ENCODE measurements at places on chromosomes 5 and 9.

- DNase-seq = no peak
Measured at GRCh38 chr9:137069508-137070091, 757 bp downstream of the SAPCD2 start.

DNA sequence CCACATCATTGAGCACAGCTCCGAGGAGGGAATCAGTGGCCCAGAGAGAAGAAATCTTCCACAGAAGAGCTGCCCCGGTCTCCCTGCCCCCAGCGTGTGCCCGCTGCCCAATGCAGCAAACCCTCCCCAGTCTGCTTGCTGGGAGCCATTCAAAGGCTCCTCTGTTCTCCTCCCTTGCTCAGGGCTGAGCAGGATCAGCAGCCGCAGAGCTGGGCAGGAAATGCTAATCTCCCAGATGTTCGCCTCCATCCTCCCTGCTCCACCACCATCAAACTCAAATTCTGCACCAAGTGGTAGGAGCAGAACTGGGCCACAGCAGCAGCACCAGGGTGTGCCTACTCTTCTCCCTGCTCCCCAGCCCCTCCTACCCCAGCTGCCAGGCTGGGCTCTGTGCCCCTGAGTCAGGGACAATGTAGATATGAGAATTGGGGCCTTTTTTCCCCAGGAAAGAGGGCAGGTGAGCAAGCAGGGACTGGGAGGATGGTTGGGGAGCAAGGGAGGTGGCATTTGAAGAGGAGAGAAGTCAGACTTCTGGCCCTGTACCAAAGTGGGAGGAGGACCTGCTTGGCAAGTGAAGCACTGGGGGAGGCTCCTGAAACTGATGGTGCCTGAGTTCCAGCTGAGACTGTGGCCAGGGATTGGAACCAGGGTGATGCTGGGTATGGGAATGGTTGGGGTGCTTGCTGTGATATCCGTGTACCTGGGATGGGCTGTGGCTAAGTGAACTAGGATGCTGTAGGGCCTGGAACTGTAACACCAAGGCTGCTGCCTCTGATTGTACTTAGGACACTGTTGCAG, 1.9 kb upstream of the PCDH1 start:
- DNase-seq = no peak

DNA sequence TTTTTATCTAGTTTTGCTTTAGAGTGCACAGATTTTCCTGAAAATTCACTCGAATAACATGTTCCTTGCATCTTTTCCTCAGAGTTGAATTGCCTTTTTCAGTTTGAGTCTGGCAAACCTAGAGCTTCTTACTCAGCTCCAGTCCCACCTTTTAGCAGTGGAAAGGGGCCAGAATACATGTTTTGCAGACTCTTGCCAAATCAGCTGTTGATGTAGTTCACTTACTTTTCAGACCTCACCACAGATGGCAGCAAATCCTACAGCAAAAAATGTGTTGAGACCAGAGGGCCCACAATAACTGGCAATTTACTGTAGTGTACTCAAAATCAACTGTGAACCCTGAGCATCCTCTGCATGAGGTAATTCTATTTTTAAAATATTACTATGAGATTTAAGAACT, 545.2 kb upstream of the ACO1 start:
- DNase-seq = no peak

- no peak for DNase-seq
Measured at GRCh38 chr5:73301208-73301901, 128.4 kb downstream of the TMEM174 start.

GRCh38 chr9:127633216-127633862, 21.3 kb downstream of the STXBP1 start:
- no peak for DNase-seq

DNA sequence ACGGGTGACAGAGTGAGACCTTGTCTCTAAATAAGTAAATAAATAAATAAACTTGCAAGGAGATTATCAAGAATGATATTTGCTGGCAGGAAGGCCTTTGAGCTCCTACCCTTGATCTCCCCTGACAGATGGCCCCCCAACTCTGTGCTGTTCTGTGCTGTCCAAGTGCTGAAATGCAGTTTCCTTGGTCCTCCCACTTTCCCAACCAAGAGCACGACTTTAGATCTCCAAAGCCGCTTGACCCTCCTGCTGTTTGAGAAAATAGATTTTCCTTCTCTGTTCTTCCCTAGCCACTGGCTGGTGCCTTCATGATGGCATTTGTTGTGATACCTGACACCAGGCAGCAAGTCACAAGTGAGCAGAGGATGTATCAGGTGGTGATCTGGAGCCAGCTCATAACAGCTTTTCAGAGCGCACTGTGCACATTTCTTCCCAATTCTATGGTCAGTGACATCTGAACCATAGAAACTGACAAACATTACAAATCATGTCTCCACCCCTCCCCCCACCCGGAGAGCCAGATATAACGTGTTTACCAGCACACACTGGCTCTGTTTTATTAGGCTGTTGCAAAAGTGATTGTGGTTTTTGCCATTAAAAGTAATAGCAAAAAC, 80.0 kb upstream of the PUM3 start:
- DNase-seq = no peak

DNA sequence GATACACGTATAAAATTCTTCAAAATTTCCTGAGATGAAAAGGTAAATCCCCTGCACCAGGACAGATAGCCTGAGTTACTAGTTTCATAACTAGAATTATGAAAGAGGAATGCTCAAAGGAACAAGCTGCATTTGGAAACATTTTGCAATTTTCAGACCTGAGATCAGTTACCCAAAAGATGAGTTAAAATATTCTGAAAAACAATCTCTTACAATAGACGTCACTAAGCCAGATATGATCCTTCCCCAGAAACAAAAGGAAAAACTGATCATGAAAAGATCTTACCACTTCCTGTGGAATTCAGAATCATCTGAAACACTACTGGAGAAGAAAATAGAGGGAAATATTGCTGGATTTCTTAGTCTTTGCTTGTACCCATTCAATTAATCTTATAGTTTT, 204.7 kb downstream of the ARRDC3 start:
- DNase-seq = no peak

GRCh38 chr5:116842514-116842961, 267.9 kb upstream of the SEMA6A start:
- no peak for DNase-seq

- DNase-seq = no peak
Measured at GRCh38 chr5:73263001-73263710, 90.2 kb downstream of the TMEM174 start.

GRCh38 chr9:96686638-96687335, 31.7 kb upstream of the PRXL2C start:
- peak; percentile 48 for DNase-seq

- no peak for DNase-seq
Measured at GRCh38 chr5:97162045-97162444, 19.6 kb upstream of the LIX1 start.

- DNase-seq = no peak
Measured at GRCh38 chr5:169893571-169893970, 86.7 kb downstream of the INSYN2B start.

DNA sequence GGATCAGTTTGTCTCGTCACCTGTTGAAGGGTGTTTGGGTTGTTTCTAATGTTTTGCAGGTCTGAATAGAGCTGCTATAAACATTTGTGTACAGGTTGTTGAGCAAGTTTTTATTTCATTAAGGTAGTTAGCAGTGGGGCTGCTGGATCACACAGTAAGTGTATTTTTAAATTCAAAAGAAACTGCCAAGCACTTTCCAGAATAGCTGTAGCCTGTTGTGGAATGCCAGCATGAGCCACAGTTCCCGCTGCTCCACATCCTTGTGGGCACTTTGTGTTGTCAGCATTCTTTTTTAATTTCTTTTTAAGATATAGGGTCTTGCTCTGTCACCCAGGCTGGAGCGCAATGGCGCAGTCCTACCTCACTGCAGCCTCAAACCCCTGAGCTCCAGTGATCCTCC, 14.5 kb downstream of the FBXW5 start:
- no peak for DNase-seq

DNA sequence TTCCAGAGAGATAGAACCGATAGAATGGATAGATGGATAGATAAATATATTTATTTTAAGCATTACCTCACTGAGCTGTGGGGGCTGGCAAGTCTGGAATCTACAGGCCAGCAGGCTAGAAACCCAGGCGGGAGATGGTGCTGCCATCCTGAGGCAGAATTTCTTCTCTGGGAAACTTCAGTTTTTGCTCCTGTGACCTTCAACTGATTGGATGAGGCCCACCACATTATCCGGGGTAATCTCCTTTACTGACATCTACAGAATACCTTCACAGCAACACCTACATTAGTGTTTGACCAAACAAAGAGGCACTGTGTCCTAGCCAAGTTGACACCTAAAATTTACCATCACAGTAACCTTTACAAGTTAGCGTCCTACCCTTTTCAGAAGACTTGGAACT, 29.2 kb upstream of the TENT4A start:
- DNase-seq = no peak

DNA sequence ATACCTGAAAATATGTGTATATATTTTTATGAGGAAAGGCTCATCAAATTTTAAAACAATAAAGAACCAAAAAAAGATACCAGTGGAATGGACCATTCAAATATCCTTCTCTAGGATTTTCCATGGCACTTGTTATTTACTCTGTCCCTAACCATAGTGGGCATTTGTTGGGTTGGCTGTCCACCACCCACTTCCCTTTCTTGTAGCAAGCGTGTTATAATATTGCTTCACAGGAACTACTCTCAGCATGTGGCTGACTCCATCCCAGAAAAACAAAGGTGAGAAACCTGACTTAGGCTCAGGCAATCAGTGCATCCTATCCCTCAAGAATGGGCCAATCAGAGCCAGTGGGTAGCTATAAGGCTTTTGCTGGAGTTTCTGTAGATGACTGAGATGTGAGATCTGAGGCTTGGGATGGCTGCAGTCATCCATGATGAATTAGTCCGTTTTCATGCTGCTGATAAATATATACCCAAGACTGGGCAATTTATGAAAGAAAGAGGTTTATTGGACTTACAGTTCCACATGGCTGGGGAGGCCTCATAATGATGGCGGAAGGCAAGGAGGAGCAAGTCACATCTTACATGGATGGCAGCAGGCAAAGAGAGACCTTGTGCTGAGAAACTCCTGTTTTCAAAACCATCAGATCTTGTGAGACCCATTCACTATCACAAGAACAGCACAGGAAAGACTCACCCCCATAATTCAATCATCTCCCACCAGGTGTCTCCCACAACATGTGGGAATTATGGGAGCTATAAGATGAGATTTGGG, 17.2 kb downstream of the C5orf63 start:
- DNase-seq = no peak

- no peak for DNase-seq
Measured at GRCh38 chr9:97659771-97660170, 26.1 kb downstream of the NCBP1 start.

GRCh38 chr9:109258481-109259302, 62.2 kb downstream of the EPB41L4B start:
- DNase-seq = no peak

DNA sequence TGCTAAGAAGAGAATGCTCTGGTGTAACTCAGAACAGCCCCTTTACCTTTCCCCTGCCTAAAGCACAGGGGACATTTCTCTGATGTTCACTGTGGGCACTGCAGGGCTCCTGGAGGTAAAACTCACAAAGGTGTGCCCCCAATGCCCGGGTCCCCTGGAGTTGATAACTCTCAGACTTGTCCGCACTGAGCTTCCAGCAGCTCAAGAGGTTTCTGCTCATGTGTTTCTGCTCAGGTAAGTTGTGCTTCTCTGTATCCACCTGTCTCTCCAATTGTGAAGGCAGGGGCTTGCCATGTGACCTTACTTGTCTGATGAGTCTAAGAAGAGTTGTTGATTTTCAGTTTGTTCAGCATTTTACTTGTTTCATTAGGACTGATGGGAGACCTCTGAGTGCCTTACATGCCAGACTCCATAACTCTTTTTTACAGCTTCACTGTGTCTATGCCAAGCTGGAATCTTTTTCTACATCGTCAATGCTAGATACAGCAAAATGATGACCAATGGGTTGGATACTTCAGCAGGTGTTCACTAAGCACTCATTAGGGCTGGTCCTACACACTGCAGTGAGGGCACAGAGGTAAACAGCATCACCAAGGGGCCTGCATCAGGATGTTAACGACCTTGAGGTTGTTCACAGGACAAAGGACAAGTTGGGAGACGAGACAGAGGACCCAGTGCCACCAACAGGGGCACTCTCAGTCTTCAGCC, 56.4 kb downstream of the MRPL36 start:
- DNase-seq = no peak

DNA sequence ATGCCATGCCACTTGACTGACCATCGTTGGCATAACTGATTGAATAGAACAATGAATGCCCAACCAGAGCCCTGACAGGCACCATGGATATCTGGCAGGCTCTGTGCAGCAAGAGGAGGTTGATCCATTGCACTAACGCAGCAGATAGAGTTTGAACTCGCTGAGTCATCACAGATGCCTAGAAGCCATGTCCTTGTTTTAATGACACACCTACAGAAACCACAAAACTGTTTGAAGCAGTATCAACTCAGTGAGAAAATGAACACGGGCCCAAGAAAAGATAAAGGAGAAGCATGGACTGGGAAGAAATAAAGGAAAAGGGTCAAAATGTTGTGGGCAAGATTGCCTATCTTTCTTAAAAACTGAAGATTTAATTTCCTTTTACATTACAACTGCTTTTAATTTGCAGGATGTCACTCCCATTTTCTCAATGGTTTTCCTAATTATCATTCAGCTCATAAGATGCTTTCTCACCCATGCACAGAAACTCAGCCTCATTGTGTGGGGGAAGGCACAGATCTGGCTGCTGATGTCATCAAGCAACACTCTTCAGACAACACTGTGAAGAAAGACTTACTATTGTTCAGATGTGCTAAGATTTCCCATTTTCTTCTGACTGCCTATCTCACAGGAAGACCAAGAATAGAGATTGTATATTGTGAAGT, 129.0 kb downstream of the PIK3R1 start:
- DNase-seq = no peak

- DNase-seq = no peak
Measured at GRCh38 chr5:116912221-116912620, 337.6 kb upstream of the SEMA6A start.

GRCh38 chr5:156051972-156052371, 275.0 kb upstream of the SGCD start:
- no peak for DNase-seq

DNA sequence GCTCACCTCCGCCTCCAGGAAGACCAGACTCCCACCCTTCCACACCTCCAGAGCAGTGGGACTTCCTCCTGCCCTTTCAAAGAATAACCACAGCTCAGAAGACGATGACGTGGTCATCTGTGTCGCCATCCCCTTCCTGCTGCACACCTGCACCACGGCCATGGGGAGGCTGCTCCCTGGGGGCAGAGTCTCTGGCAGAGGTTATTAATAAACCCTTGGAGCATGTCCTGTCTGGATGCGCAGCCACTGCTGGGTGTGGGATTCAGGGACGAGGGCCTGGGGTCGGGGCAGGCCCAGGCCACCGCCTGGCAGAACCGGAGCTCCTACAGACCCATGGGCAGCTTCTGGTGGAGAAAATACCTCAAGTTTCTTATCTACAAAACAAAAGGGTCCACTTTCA, 5.0 kb downstream of the PAEP start:
- DNase-seq = no peak

DNA sequence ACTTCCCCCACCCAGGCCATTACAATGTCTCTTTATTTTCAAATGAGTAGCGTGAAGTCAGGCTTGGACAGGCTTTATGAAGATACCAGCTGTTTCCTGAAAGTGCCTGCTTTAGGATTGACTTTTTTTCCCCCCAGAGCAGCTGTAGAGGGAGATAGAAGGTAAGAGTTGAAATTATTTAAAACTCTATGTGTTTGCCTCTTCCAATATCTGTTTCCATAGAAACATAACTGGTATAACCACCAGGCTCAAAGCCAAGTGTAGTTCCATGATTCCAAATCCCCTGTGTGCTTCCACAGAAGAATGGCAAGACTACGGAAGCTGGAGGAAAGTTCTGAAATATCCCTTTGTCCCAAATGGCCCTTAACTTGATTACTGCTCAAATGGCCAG, 87.4 kb upstream of the TBC1D2 start:
- no peak for DNase-seq

Measured in activated T-helper 1 cell treated with anti-CD3 and anti-CD28 coated beads, Interleukin-2, amount 50 U/mL, for 16 hours (primary cell).